Astrocyte (in vitro differentiated cells and primary cell): ENCODE measurements at places on chromosomes 1 and 21. TPM values are rescaled to one million over a fixed set of nuclear protein-coding genes. Genes with fewer than 3 reads are reported as not detected.

DNA sequence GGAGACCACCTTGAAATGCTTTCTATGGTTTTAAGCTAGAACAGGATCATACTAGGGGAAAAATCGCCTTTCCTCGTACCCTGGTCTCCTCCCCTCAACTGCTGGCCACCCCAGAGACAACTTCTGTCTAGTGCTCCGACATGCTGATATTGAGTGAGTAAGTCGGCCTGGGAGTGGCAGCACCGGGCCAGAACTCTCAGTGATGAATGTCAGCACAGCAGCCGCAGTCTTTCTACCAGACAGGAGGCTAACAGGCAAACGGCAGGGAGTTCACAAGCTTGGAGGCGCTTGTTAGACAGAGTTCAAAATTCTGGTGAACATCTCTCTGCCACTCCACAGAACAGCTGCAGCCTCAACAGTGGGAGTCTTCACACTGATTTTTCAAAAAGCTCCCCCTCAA lies 716.9 kb downstream of the ADGRL2 start:
- peak; percentile 2 for DNase-seq

Gene MCOLN3
- total RNA-seq, result 0.41 and 0.75 TPM in 2 replicates

Gene GSTM3
- total RNA-seq, result 25.4 and 26.1 TPM in 2 replicates

DNA sequence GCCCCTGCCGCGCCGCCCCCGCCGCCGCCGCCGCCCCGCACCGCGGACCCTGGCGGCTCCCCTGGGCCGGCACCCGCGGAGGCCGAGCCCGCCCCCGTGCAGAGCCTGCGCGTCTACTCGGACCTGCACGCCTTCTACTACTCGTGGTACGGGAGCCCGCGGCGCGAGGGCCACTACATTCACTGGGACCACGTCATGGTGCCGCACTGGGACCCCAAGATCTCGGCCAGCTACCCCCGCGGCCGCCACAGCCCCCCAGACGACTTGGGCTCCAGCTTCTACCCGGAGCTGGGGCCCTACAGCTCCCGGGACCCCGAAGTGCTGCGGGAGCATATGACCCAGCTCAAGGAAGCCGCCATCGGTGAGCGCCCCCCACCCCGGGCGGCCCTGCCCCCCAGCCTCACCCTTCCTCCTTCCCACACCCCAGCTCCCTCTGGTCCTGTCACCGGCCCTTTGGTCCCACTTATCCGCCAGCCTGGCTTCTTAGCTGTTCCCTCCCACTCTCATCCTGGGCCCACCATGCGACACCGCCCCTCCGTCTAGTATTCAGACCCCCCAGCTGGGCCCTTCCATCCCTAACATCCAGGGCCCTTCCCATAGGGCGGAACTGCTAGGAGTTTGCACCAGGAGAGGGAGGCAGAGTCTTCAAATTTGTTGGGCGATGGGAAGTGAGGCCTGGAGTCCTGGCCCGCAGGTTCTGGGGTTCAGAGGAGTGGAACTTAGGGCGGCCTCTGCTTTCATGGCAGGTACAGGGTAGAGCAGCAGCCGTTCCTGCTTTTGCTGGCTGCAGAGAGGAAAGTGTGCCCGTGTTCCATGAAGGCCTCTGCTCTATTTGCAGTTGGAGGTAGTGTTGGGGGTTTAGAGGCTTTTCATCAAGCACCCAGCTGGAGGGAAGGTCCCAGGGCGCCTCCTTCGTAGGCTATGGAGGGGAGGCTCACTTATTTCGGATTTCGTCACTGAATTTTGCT lies 1.0 kb downstream of the MANEAL start:
- no peak for DNase-seq

GRCh38 chr1:183180634-183181056 lies 5.4 kb upstream of the LAMC2 start:
- DNase-seq, result peak; percentile 84

Gene LCE1C
- not detected in 2 replicates for total RNA-seq
